ENCODE measurements at places on chromosomes 3 and 15. TPM values are rescaled to one million over a fixed set of nuclear protein-coding genes. Genes with fewer than 3 reads are reported as not detected.

Gene CD80
- total RNA-seq = 20.2 TPM

Gene GRAMD2A
- total RNA-seq = 0.10 TPM

Gene SLC38A3
- not detected for total RNA-seq

Gene KY
- not detected for total RNA-seq

Gene AGBL1
- total RNA-seq = not detected

Gene SLC35G2
- total RNA-seq = not detected

Gene ARHGAP31
- total RNA-seq = 2.3 TPM

- H3K27ac ChIP-seq = peak overlapping the region; percentile 7
- H3K4me3 ChIP-seq = no peak overlapping the region
- peaks cover 4% of the 10 kb centered on the region for H3K36me3 ChIP-seq
These were observed 63.2 kb downstream of the PDE8A start for GRCh38 chr15:85044894-85045293.

- H3K27me3 ChIP-seq = no peaks in the 10 kb centered on the region
- H3K27ac ChIP-seq = no peak overlapping the region
- H3K4me3 ChIP-seq = no peak overlapping the region
- no peaks in the 10 kb centered on the region for H3K36me3 ChIP-seq
These were observed 1233.1 kb upstream of the ALCAM start for GRCh38 chr3:104133630-104134029.

GRCh38 chr3:153166206-153166605, 4.2 kb downstream of the RAP2B start:
- H3K27ac ChIP-seq = peak overlapping the region; percentile 31
- peak; percentile 51 for DNase-seq
- no peaks in the 10 kb centered on the region for H3K27me3 ChIP-seq
- peaks cover 40% of the 10 kb centered on the region for H3K4me1 ChIP-seq

DNA sequence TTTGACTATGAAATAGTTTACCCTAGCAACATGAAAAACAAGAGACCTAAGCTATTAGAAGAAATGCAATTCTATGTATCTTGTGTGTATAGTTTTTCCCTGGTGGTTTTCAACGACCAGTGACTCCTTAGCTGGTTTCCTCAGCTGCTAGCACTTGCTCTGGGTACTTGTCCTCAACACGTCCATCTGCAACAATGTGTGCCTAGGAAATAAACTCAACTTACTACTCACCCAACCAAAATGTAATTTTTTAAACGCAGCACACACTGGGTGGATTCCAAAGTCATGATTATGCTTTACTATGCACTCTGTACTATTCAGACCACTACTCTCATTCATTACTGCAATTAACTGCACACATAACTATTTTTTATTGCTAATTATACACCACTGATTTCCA, 31.0 kb downstream of the CPA3 start:
- H3K4me1 ChIP-seq = no peaks in the 10 kb centered on the region
- H3K27ac ChIP-seq = no peak overlapping the region
- H3K36me3 ChIP-seq = no peaks in the 10 kb centered on the region
- DNase-seq = no peak
- H3K4me3 ChIP-seq = no peak overlapping the region

DNA sequence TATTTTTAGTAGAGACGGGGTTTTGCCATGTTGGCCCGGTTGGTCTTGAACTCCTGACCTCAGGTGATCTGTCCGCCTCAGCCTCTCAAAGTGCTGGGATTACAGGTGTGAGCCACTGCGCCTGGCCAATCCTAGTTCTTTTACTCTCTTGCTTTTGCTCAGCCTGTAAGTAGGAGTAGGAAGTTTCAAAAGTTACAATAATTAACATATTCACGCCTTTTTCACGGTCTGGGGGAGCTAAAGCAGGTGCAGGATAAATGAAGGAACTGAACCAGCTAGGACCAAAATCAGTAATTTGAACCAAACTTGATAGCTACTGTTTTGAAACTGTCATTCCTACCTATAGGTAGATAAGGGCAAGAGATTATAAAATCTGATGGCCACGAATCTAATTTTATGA, 98.5 kb downstream of the CACNA1D start:
- H3K36me3 ChIP-seq = no peaks in the 10 kb centered on the region
- H3K27me3 ChIP-seq = peaks cover 3% of the 10 kb centered on the region
- H3K27ac ChIP-seq = no peak overlapping the region
- peaks cover 5% of the 10 kb centered on the region for H3K4me1 ChIP-seq
- no peak for DNase-seq

- H3K4me1 ChIP-seq = no peaks in the 10 kb centered on the region
- DNase-seq = no peak
- no peak overlapping the region for H3K4me3 ChIP-seq
- H3K27ac ChIP-seq = no peak overlapping the region
- peaks cover 7% of the 10 kb centered on the region for H3K27me3 ChIP-seq
These were observed 65.3 kb upstream of the IL12A start for GRCh38 chr3:159923336-159923735.

DNA sequence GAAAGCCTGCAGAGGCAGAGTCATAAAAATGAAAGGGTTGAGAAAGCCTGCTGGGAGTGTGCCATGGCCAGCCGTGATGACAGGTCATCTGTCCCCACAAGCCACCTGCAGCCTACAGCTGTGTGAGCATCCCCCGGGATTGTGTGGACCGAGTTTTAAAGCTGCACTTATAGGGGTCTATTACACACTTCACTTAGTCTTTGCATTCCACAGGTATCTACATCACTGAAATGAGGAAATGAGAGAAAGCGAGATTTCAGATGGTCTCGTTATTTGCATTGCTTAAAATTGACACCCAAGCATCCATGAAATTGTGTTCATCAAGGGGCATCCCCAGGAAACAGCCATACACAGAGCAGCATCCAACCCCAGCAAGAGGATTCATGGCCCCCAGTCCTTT, 137.6 kb upstream of the TRIM42 start:
- H3K4me3 ChIP-seq = no peak overlapping the region
- no peak overlapping the region for H3K27ac ChIP-seq
- DNase-seq = no peak

GRCh38 chr3:47791193-47791855, 9.6 kb upstream of the SMARCC1 start:
- H3K27ac ChIP-seq = no peak overlapping the region
- DNase-seq = no peak
- H3K4me1 ChIP-seq = peaks cover 2% of the 10 kb centered on the region
- no peak overlapping the region for H3K4me3 ChIP-seq

DNA sequence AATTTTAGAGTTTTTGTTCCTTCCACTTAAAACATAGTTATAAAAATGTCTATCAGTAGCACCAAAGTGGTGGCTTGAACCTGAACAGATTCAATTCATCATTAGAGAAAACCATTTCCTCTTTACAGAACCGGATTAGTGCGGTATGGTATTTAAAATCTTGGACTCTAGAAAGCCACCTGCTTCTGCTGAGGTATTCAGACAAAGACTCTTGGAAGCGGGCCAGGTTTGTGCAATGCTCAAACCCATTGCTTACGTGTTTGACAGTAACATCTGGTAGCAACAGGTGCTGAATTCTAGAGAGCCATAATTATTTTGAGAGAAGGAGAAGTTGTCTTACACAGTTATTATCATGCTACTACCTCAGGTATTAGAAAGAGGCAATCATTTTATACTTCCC, 290.5 kb downstream of the NAALADL2 start:
- no peaks in the 10 kb centered on the region for H3K36me3 ChIP-seq
